ENCODE measurements at places on chromosomes 12 and 14. TPM values are rescaled to one million over a fixed set of nuclear protein-coding genes. Genes with fewer than 3 reads are reported as not detected.

Gene CCDC88C
- total RNA-seq = 0.77 TPM

Gene CLEC1B
- not detected for total RNA-seq

Gene PLCZ1
- not detected for total RNA-seq

Gene MIP
- total RNA-seq = 0.19 TPM

Gene MTA1
- total RNA-seq = 32.4 TPM

Gene GCH1
- total RNA-seq = 1.9 TPM

Gene ANO4
- total RNA-seq = 0.38 TPM

Gene RHEBL1
- total RNA-seq = 0.56 TPM

Gene CHST11
- total RNA-seq = 13.2 TPM

Gene CRACR2A
- total RNA-seq = 10.7 TPM

Gene OTOGL
- 0.28 TPM for total RNA-seq

Gene NPFF
- total RNA-seq = not detected

Gene SERPINA5
- total RNA-seq = under 0.01 TPM

Gene VWF
- total RNA-seq = 4.4 TPM

Gene FAM161B
- total RNA-seq = 5.4 TPM

Gene OAS3
- 9.2 TPM for total RNA-seq

Gene RAD9B
- total RNA-seq = 0.58 TPM

Gene GNB3
- total RNA-seq = 1.4 TPM

Gene RNASE7
- not detected for total RNA-seq

Gene SERPINA12
- not detected for total RNA-seq

Gene PAX9
- not detected for total RNA-seq

Gene NUP37
- total RNA-seq = 62.3 TPM

Gene BEGAIN
- total RNA-seq = not detected

Gene ADCY4
- 15.5 TPM for total RNA-seq

Gene KRT5
- 1.4 TPM for total RNA-seq

Gene TAS2R7
- not detected for total RNA-seq

Gene NOVA1
- total RNA-seq = 2.5 TPM
